ENCODE measurements at places on chromosomes 16 and 17. TPM values are rescaled to one million over a fixed set of nuclear protein-coding genes. Genes with fewer than 3 reads are reported as not detected.

DNA sequence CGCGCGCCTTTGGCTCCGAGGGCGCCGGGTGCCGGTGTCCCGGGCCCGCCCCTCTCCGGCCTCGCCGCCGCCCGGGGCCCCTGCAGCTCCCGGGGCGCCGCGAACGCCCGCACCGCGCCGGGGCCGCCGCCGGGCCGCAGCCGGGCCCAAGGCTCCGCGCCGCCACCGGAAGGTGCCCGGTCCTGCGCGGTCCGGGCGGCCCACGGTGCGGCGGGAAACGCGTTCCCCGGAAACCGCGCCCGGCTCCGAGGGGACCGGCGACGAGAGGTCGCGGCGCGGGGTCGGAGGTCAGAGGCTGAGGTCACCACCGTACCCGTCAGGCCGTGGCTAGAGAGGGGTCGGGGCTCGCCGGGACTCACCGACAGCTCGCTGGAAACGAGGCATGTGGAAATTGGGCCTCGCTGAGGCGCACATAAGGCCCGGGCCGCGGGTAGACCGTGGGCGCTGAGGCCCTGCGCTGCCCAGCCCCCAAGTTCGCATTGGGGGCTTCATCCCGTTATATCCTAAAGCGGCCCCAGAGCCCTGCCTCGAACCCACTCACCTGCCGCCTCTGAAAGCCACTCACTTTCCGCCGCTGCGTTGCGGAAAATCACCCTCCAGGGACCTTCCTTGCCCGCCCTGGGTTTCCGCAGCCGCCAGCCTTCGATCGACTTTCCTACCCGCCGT lies at the start of gene DUS1L:
TSS of gene DUS1L (minus strand) at position 167 of the 666 bp plus-strand sequence. CDS start 745 bp downstream, outside the sequence.
- peak within 1 kb of the TSS; percentile 88 for H3K27ac ChIP-seq
- no peaks in the 10 kb centered on the region for H3K27me3 ChIP-seq
- peak; percentile 62 for DNase-seq
- no peaks in the 10 kb centered on the region for H3K36me3 ChIP-seq
- peak within 1 kb of the TSS; percentile 75 for H3K4me3 ChIP-seq

GRCh38 chr17:50205111-50205962 lies 3.9 kb upstream of the COL1A1 start:
- peak overlapping the region; percentile 96 for H3K27ac ChIP-seq
- peak; percentile 62 for DNase-seq
- H3K36me3 ChIP-seq: no peaks in the 10 kb centered on the region

DNA sequence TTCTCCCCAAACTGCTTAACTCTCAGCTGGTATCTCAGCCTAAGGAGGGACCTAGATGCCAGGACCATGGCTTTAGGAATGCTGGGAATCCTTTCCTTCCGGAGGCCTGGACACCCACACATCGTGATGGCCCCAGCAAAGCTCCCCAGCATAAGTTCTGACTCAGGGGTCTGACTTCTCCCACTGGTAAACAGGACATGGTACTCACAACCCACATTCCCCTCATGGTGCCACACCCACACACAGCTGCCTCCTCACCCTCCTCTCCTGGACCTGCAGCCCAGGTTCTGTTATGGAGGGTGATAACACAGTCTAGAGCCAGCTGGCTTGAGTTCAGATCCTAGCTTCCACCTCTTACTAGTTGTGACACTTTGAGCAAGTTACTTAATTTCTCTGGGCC lies 719 bp upstream of the RNF227 start:
- peak overlapping the region; percentile 96 for H3K27ac ChIP-seq
- peak; percentile 32 for DNase-seq
- H3K4me1 ChIP-seq: peaks cover 15% of the 10 kb centered on the region
- H3K4me3 ChIP-seq: no peak overlapping the region

- no peak for DNase-seq
- no peaks in the 10 kb centered on the region for H3K36me3 ChIP-seq
- H3K27ac ChIP-seq: peak overlapping the region; percentile 91
These were observed 5.8 kb downstream of the ITPRIPL2 start for GRCh38 chr16:19119564-19119963.

Gene EPOP
- total RNA-seq: 1.0 TPM

DNA sequence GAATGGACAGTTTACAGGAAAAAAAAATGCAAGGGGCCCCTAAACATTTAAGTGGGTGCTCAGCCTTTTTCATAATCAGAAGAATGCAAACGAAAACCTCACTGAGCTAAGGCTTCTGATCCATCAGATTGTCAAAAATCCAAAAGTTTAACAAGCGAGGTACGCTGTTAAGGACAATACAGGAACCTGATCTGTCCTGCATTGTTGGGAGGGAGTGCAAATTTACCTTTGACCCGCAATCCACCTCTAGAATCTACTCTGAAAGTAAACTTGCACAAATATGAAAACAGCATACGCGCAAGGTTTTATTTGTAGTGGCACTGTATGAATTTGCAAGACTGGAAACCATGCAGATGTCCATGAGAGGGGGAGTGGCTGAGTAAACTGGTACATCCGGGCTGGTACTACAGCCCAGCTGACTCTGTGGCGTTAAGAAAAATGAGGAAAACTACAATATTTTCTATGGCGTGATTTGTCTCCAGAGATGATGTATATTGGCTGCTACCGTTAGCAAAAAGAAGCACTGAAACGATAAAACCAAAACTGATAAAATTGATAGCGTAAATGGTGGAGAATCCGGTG lies 28.8 kb upstream of the ST6GALNAC1 start:
- no peak for DNase-seq
- no peaks in the 10 kb centered on the region for H3K27me3 ChIP-seq
- H3K4me1 ChIP-seq: no peaks in the 10 kb centered on the region
- H3K36me3 ChIP-seq: no peaks in the 10 kb centered on the region
- H3K4me3 ChIP-seq: peak overlapping the region; percentile 61

Gene ENPP7
- total RNA-seq: not detected

Gene TPPP3
- total RNA-seq: 16.2 TPM

DNA sequence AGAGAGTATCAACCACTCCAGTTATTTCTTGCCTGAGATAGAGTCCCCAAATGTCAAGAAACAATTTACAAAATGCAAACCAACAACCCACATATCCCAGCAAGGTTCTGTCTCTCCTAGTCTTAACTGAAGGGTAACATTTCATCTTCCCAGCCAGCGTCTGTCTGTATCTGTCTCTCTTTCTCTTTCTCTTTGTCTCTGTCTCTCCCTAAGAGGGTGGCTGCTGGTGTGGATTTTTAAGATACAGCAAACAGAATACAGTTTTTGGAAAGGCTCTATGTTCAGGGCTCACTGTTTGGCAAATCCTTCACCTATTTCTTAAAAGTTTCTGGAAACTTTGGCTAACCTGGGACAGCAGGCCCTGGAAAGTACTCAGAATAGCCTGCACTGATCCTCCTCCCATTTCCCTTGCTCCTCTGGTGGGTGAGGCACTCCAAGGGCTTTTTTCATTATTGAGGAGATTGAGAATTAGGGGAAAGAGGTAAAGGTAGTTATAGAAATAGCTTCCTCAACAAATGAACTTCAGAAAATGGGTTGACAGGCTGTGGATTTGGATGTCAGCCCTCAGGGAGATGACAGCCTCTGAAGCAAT lies 6.2 kb downstream of the HOXB4 start:
- peaks cover 4% of the 10 kb centered on the region for H3K4me1 ChIP-seq
- no peaks in the 10 kb centered on the region for H3K36me3 ChIP-seq
- no peak overlapping the region for H3K27ac ChIP-seq
- no peak overlapping the region for H3K4me3 ChIP-seq
- H3K27me3 ChIP-seq: no peaks in the 10 kb centered on the region

Gene ACSM3
- total RNA-seq: 251 TPM

Gene C16orf96
- total RNA-seq: 0.30 TPM

- peaks cover 12% of the 10 kb centered on the region for H3K27me3 ChIP-seq
- H3K4me3 ChIP-seq: no peak within 1 kb of the TSS
- no peaks in the 10 kb centered on the region for H3K36me3 ChIP-seq
- no peak for DNase-seq
These were observed at the start of gene UTS2R for GRCh38 chr17:82371333-82372248. UTS2R (plus strand) TSS chr17:82371765; CDS start chr17:82374325, 2,560 bp downstream.

DNA sequence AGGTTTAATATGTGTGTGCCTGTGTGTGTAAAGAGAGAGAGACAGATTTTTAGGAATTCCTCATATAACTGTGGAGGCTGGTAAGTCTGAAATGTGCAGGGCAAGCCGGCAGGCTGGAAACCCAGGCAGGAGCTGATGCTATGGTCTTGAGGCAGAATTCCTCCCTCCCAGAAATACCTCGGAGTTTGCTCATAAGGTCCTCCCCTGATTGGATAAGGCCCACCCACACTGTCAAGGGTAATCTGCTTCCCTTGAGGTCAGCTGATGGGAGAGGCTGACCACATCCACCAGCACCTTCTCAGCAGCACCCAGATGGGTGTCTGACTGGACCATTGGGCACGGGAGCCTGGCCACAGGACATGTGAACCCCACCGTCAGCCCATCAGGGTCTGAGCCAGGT lies 42.4 kb downstream of the C16orf95 start:
- no peak for DNase-seq
- H3K27ac ChIP-seq: no peak overlapping the region
- no peaks in the 10 kb centered on the region for H3K36me3 ChIP-seq
- H3K27me3 ChIP-seq: no peaks in the 10 kb centered on the region
- no peaks in the 10 kb centered on the region for H3K4me1 ChIP-seq

GRCh38 chr17:9364837-9365430 lies 210.7 kb downstream of the STX8 start:
- H3K4me1 ChIP-seq: no peaks in the 10 kb centered on the region
- H3K36me3 ChIP-seq: no peaks in the 10 kb centered on the region
- no peak for DNase-seq
- H3K27me3 ChIP-seq: no peaks in the 10 kb centered on the region

DNA sequence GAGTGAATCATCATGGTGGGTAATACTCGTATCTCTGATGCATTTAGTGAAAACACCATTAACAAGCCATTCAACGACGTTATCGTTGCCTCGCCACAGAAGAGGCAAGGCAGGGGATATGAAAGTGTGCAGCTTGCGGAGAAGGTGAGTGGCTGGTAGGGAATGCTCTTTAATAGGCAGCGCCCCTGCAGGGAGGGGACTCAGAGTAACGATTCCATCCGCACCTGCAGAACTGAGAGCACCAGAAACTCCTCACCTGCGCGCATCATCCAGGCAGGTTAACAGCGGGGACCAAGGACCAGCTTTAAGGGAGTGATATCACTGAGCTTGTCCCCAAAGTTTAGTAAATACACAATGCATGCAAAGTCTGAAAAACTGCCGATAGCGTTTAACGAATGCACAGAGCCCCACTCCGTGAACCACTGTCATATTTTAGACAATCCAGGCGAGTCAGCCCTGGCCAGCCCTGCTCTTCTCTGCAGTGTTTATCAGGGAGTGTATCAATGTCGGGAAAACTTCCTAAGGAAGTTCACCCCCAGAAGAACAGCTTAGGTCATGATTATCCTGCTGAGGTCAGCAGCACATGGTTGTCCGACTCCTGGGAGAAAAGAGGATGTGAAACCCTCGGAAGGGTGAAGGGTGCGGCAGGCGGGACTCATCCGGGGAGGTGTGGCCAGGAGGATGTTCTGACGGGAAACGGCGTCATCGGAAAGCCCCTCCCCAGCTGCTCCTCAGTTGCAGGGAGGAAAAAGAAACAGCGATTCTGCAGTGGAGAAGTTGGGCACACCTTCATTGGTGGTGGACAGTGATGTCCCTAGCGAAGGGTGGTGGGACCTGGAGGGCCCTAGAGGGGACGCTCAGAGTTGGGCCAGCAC lies 68.5 kb upstream of the DNAH17 start:
- no peaks in the 10 kb centered on the region for H3K36me3 ChIP-seq
- no peak overlapping the region for H3K4me3 ChIP-seq
- no peak for DNase-seq

Gene OSGIN1
- total RNA-seq: 0.77 TPM

- no peak overlapping the region for H3K4me3 ChIP-seq
- no peaks in the 10 kb centered on the region for H3K36me3 ChIP-seq
- no peak overlapping the region for H3K27ac ChIP-seq
- H3K4me1 ChIP-seq: peaks cover 10% of the 10 kb centered on the region
- no peak for DNase-seq
These were observed 835 bp downstream of the FBXL16 start for GRCh38 chr16:704552-705380.

DNA sequence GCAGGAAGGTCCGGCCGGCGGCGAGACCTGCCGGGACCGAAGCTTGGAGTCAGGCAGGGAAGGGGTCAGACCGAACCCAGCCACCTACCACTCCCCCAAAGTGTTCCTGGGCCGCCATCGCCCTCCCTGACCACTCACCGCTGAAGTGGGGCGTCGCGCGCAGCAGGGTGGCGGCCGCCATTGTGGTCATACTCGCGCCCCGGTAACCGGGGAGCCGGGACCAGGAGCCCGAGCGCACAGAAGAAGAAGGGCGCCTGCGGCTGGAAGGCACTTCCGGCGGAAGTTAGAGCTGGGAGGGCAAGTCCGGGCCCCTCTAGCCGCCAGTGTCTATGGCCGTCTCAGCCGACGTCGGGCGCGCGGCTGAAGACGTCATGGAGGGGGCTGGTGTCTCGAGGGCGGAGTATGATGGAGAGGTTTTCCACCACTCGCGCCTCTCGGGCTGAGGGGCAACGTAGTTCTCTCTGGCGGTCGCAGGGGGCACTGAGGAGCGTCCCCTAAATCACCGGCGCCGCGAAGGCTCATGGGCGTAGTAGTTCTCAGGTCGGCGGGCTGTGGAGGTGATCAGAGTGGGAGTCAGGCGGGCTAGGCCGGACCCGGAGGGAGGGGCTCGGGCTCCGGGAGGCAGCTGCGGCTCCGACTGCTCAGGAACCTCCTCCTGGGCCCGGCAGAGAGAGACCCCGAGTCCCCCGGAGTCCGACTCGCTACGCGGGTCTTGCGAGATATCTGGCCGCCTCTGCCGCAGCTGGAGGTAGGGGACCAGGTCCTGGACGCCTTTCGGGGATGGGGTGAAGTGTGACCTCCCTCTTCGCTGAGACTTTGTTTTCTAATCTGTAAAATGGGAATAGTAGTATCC lies at the start of gene TUFM:
TSS of gene TUFM (minus strand) at position 269 of the 853 bp plus-strand sequence. CDS start at position 190, 79 bp downstream.
- peak; percentile 97 for DNase-seq
- peaks cover 3% of the 10 kb centered on the region for H3K4me1 ChIP-seq
- H3K36me3 ChIP-seq: no peaks in the 10 kb centered on the region

Gene CDRT15
- not detected for total RNA-seq

DNA sequence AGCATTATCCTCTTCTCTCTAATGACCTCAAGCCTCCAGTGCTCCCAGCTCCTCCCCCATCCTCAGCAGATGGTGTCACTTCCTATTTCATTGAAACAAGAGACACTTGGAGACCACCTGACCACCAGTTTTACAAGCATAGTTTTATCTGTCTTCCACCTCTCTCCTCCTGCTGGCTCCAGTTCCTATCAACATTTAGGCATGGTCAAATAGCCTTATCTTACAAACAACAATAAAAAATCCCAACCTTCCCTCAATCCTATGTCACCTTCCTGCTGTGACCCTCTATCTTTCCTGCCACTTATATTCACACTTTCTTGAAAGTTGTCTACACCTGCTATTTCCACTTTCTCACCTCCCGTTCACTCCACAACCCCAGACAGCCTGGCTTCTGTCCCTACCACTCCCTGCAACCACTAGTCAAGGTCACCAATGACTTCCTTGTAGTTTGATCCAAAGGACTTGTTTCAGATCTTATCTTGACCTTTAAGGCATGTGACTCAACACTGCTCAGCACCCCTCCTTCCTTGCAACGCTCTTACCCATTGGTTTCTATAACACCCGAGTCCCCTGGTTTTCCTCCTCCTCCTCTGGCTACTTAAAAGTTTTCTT lies 4.3 kb upstream of the NTN1 start:
- H3K27me3 ChIP-seq: no peaks in the 10 kb centered on the region
- no peaks in the 10 kb centered on the region for H3K36me3 ChIP-seq
